ENCODE measurements at places on chromosomes 11 and 22.

GRCh38 chr11:46808799-46809431, 37.2 kb downstream of the CKAP5 start:
- no peak for DNase-seq

DNA sequence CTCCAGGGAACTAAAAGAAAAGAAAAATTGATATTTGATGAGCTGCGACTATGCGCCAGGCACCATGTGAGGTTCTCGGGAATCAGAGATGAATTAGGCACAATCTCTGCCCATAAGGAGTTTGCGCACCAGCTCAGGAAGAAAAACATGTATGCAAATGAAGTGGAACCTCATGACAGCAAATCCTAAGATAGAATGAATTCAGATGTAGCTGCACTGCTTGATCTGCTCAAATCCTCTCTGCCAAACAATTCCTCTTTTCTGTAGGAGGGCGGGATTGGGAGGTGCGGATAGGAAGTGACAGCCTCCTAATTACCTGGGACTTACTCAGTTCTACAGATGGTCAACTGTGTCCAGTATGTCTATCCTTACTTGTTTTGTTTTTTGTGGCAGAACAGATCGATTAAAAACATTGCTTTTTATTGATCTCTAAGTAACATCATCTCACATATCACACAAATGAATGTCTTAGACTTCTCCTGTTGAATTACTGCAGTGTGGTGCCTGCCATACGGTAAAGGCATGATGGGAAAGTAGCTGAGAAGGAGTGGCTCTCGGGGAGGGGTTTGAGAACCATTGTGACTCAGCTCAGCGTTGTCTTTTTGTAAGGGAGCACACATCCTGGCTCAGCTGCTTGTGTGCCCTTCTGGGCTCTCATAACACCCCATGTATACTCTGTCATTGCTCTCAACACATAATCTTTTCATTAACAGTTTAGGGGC, 13.9 kb downstream of the CRTAM start:
- DNase-seq = peak; percentile 71

DNA sequence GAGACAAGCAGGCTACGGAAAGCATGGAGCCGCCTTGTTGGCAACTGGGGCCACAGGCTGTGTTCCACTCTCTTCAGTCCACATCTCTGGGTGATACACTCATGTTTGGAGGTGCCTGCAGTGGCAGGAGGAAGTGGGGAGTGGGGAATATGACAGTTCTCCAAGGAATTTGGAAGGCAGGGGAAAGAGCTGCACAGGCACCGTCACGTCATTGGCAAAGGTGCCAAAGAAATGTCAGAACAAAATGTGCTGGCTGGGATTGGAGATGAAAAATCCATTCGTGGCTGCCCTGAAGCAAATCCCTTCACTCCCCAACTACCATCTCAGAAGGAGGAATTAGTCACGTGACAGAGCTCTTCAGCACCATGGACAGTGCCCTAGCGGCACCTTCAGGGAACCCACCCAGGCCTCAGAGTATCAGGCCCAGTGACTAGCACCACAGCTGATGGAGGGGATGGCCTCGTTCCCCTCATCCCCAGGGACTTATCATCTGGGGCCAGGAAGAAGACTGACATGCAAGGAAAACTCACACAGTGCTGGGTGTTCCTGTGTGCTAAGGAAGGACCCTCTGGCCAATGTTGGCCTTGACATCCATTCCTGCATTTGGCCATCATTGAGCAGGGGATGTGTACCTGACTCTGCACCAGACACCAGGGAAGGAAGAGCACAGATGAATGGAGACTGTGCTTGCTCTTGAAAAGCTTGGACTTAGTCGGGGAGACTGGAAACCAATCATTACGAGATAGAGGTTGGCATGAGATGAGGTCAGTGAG, 48.5 kb upstream of the PRDM11 start:
- DNase-seq = peak; percentile 64

DNA sequence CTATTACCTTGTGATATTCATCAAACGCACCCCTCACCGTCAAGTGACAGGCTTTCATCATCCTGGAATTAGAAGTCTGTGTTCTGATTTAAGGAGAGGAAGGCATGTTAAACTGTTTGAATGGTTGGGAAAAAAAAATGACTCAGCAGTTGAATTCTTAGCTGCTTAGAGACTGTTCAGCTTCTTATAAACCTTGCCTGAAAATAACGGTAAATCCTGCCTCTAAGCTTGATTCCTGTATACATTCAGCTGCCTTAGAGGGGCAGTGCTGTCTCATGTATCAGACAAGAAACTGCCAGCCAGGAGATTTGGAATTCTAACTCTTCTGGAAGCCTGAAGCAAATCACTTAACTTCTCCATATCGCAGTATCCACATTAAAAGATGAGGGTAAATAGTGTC, 437.4 kb downstream of the JRKL start:
- no peak for DNase-seq

GRCh38 chr11:38282718-38283117, 1684.7 kb upstream of the RAG2 start:
- DNase-seq = no peak

DNA sequence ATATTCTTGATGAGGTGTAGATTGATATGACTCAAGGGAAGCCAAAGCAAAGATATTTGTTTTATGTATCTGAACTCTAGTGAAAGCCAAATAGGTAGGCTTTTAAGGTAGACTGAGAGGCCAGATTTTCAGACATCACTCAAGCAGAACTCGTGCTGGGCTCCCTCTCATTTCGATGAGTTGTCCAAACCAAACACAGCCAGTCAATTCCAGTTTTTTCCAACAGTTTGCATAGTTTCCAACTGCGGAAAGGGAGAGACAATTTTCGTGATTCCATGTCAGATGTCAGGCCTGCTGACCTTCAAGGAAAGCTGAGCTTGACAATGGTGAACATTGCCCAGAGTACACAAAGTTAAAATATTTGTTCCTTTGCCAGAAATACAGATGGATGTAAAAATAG, 110.9 kb upstream of the MPPED2 start:
- DNase-seq = no peak

DNA sequence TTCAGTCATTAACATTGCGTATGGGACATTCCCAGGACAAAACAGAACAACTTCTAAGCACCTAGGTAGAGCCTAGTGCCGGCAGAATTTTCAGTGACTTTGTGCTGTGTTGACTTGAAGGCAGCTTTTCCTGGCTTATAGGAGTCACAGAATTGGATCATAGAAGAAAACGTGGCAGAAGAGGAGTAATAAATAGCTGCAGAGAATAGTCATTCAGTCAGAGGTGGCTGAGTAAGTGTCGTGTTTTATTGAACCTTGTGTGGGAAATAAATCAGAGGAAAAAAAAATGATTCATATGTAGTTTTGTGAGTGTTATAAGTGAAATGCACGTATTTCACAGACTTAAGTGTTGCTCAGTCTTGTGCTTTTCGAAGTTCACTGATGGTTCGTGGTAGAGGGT, 2.1 kb downstream of the BARX2 start:
- DNase-seq = no peak

- DNase-seq = no peak
These were observed 92.3 kb upstream of the C11orf87 start for GRCh38 chr11:109329716-109330115.

DNA sequence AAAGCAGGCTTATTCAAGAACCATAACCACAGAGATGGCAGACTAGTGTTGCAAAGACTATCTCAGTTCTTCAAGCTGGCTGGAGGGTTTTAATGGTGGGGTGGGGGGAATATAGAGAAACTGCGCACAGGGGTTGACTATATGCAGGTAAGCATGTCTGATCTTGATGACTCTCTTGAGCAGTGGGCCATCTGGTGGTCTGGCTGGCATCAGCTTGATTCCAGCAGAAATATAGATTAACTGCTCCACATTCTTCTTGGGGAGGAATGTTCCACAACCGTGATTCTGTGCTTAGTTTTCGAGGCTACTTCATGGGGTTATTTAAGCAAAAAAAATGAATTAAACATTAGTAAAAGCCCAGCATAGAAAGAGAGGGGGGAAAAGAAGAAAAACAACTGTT, 158.8 kb upstream of the PGR start:
- no peak for DNase-seq

DNA sequence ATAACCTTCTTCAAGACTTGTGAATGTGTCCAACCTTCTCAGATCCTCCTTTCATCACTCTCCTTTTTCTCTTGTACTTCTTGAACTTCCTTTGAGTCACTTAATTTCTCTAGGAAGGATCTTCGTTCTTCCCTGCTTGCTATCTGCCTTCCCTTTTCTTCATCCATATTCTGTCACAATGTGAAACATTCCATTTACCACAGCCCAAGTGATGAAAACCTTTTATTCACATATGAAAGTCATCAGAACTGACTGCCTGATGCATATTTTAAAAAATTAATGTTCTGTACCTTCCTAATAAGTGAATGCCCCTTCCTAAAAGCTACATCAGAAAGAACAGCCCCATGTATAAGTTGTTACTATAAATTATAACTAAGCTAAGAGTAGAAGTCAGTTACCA, 520.4 kb upstream of the LUZP2 start:
- DNase-seq = no peak

DNA sequence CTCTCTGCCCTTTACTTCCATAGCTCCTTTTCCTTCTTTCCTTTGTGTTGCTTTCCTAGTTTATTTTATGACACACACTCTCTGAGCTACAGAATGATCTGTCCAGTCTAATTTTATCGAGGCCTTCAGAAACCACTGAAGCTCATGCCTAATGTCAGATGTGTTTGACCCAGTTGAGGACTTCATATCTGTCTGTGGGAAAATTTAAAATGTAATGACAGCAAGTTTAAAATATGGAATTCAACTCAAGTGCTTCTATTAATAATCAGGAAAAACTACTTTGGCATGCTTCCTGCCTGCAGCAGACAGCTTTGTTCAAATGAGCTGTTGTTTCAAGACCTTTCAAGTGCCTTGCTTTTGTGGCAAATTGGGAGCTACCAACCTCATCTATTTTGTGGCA, 261.8 kb upstream of the MTNR1B start:
- DNase-seq = no peak

GRCh38 chr11:94708176-94708575, 60.0 kb upstream of the AMOTL1 start:
- DNase-seq = no peak

DNA sequence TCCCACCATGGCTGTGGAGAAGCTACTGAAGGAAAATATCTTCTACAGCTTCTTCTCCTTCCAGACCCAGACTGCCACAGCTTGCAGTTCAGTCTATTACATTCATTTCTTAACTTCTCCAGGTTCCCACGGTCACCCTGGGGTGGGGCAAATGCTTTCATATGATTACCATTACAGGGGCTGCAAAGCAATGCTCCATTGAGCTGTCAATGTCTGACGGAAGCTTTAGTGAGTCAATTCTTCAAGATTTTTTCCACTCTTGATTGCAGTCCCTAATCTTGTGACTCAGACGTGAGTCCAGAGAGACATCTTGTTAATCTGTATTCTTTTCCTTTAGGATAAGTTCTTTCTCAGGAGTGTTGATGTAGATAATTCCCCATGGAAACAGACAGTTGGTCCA, 233.4 kb upstream of the DDI1 start:
- no peak for DNase-seq

DNA sequence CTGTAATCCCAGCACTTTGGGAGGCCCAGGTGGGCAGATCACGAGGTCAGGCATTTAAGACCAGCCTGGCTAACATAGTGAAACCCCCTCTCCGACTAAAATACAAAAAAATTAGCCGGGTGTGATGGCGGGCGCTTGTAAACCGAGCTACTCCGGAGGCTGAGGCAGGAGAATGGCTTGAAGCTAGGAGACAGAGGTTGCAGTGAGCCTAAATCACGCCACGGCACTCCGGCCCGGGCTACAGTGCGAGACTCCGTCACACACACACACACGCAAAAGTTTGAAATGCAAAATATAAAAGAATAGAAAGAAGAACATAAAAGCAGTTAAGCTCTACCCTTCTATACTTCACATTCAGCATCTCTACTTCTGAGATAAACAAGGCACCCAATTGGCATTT, 1165.9 kb upstream of the CNTN5 start:
- DNase-seq = no peak

GRCh38 chr11:87351676-87352075, 313.9 kb downstream of the TMEM135 start:
- DNase-seq = no peak

GRCh38 chr11:132898021-132898420, 634.3 kb downstream of the OPCML start:
- DNase-seq = no peak

DNA sequence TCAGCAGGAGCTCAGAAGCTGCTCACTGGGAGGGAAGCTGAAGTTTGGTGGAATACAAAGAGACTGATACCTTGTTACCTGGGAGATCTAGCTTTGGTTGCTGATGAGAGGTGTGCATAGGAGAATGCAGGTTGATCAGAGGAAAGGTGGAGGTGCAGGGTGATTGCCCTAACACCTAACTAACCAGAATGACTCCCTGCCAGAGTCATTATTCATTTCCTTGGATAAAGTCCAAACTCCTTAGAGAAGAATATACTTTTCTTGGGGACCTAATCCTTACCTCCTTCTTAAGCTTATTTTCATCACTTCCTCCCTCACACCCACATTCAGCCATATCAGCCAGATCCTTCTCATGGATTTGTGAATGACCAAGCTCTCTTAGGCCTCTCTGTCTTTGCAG, 814.2 kb upstream of the TENM4 start:
- no peak for DNase-seq

DNA sequence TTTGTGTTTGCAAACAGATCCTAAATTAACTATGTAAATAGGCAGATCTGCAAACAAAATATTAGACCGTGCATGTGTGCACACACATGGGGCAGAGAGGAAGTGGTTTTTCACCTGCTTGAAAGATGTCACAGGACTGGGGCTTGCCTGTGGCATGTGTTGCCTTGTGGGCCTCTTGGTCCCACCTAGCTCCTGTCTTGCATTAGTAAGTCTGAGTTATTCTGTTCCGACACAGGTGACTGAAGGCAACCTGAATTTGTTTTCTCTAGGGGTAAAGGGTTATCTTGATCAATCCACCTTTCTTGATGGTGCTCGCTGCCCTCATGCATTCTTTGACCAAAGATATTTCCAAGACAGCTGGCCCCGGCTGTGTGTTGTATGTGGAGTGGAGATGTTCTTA, 667.5 kb downstream of the NTM start:
- no peak for DNase-seq

GRCh38 chr11:12083380-12083779, 27.0 kb upstream of the MICAL2 start:
- no peak for DNase-seq

- no peak for DNase-seq
These were observed 19.4 kb upstream of the MALAT1 start for GRCh38 chr11:65479184-65480145.

- no peak for DNase-seq
These were observed 51.9 kb upstream of the MN1 start for GRCh38 chr22:27853424-27853823.

GRCh38 chr11:10743354-10744000, 7.6 kb upstream of the CTR9 start:
- peak; percentile 78 for DNase-seq

- DNase-seq = no peak
These were observed 93.2 kb upstream of the BMAL1 start for GRCh38 chr11:13184295-13184794.

DNA sequence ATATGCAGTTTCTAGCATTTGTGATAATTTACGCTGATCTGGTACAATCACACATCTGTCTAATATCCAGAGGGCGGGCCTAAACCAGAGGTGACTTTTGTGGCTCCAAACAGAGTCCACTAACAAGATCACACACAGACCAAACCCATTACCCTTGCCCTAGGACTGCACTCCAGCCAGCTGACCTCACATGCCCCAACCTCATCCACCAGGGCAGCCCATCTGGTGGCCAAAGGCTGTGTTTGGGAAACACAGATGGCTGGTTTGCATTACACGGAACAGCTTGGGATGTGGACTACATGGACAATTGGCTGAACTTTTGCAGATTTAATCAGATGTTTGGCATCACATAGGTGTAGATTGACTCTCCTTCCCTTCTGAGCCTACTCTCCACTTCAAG, 228.2 kb downstream of the GRIK4 start:
- no peak for DNase-seq

- DNase-seq = no peak
These were observed 84.0 kb downstream of the THAP12 start for GRCh38 chr11:76296731-76297542.
